ENCODE measurements at places on chromosomes 7 and 10.

DNA sequence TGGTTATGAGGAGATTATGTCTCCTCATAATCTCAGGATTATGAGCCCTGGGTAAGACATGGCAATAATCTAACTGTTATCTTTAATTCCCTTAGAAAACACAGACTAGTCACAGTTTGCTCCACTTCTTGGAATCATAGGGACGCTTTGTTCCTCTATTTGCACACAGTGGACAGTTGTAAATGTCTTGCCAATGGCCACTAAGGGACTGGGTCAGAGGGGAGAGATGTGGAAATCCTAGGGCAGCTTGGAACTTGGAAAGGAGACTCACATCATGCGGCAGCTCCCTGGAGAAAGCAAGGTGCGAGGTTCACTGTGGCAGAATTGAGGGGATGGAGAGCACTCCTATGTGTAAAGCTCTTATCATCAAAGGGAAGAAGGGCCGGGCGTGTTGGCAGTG, 266.1 kb downstream of the PRPF18 start:
- no peak for DNase-seq

- DNase-seq: no peak
These were observed 94.4 kb upstream of the STEAP4 start for GRCh38 chr7:88401009-88401623.

DNA sequence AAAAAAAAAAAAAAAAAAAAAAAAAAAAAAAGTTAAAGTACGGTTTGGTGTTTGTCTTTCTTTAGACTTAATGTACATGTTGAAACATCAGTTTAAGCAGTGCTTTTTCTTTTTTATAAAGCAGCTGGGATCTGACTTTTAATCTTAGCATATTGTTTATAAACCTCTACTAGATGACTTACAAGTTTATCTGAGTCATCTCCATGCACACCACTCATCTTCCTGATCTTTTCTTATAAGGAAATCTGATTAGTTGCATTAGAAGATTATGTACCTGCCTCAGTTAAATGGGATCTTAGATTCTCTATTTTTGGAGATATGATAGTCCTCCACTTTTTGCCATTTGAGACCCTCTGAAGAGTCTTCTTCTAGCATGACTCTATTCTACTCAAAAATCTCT, 391.9 kb upstream of the LRGUK start:
- DNase-seq: no peak

GRCh38 chr10:11721806-11722205, 20.4 kb upstream of the ECHDC3 start:
- no peak for DNase-seq

All from stimulated activated CD8-positive, alpha-beta memory T cell treated with anti-CD3 and anti-CD28 coated beads, Interleukin-7, amount 100 ng/mL, for 48 hours (primary cell).